ENCODE measurements at places on chromosomes 11 and 22.

GRCh38 chr22:24337894-24338645, 67.4 kb downstream of the SPECC1L start:
- DNase-seq = no peak

DNA sequence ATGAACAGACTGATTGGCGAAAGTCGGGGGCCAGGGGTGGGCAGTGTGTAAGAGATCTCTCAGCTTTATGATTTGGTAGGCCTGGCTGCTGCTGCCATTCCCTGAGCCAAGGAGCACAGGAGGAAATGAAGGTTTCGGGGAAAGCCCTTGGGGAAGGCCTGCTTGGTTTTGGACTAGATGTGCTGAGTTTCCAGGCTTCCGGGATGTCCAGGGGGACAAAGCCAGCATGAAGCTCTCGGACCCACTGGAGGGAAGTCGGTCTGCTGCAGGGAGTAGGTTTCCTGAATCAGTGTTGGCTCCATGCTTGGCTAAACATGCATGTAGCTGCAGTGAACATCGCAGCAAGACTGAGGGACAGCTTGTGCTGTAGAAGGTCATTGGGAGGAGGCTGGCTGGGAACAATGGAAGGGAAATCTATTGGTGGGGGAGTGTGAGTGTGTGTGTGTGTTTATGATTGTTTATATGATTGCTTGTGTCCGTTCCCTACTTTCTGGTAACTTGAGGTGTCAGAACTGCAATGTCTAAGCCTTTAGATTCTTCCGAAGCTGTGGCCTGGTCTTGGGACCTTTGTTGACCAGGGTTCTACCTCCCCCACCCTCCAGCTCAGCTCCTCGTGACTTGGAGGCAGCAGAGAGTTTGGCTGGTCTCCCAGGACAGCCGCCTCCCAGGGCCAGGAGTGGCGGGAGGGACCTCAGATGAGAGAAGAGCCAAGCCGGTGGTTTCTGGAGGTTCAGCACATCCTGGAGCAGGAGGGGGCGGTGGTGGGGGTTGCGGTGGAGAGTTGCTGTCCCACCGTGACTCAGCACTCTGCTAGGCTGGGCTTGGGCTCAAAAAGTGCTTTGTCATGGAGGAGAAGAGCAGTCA, 4.0 kb upstream of the FTH1 start:
- peak; percentile 99 for DNase-seq

- DNase-seq = no peak
Observed at GRCh38 chr11:44388828-44389657, 79.1 kb upstream of the ALX4 start.

GRCh38 chr11:44611687-44612434, 46.4 kb downstream of the CD82 start:
- DNase-seq = no peak

DNA sequence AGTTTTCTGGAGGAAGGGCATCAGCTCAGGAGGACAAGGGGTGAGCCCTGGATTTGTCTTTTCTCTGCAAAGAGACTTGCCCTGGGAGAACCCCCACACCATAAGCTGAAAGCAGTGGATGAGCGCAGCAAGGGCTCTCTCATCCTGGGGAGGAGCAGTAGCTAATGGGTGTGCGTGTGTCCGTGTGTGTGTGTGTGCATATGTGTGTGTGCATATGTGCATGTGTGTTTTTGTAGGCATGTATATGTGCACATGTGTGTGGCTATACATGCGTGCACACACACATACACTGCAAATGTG, 45.3 kb downstream of the SMIM38 start:
- no peak for DNase-seq

DNA sequence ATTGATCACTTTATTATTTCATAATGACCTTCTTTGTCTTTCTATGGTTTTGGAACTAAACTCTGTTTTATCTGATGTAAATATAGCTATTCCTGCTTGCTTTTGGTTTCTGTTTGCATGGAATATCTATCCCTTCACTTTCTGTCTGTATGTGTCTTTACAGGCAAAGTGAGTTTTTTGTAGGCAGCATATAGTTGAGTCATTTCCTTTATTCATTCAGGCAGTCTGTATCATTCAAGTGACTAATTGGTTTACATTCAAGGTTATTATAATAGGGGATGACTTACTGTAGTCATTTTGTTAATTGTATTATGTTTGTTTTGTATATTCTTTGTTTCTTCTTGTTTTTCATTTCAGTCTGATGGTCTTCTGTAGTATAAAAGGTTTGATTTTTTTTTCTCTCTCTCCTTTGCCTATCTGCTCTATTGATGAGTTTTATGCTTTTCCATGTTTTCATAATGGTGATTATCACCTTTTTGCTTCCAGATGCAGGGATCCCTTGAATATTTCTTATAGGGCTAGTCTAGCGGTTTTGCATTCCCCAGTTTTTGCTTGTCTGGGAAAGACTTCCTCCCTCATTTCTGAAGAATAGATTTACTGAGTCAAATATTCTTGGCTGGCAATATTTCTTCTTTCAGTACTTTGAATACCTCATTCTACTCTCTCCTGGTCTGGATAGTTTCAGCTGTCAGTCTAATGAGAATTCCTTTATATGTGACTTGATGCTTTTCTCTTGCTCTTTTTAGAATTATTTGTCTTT, 50.4 kb downstream of the GDPD4 start:
- DNase-seq = no peak

GRCh38 chr11:41461057-41461681, 1.7 kb upstream of the LRRC4C start:
- DNase-seq = peak; percentile 18

DNA sequence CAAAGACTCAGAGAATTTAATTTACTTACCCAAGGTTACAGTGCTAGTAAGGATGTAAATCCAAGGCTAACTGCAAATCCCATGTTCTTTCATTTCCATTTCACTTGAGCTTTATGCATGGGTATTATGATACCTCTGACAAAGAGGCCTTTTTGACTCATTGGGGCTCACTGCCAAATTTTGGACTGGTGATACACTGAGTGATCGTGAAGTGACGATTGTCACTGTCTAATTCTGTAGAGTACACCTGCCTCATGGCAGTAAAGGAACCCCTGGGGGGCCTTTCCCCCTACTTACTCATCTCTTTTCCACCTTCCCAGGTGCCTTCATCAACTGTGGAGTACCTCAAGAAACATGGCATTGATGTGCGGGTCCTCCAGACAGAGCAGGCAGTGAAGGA, 50.9 kb downstream of the AAMDC start:
- no peak for DNase-seq

- DNase-seq = no peak
Observed at GRCh38 chr22:42418811-42419242, 13.4 kb downstream of the NFAM1 start.
